ENCODE measurements at places on chromosomes 6 and 20.

DNA sequence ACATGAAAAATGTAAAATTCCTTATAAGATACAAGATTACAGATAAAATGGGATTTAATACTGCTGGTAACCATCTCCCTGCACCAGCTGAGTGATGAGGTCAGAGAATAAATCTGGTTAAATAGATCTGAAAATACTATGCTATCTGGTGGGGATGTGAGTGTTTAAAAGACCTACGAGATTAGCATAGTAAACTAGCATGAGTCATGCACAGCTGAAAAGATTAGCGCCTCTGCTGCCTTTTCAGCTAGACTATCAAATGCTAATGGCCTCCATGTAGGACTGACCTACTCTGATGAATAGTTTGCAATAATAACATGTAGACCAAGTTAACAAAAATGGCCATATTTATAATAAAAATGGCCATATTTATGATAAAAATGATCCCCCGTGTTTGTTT, 553.3 kb downstream of the C6orf118 start:
- DNase-seq = no peak

DNA sequence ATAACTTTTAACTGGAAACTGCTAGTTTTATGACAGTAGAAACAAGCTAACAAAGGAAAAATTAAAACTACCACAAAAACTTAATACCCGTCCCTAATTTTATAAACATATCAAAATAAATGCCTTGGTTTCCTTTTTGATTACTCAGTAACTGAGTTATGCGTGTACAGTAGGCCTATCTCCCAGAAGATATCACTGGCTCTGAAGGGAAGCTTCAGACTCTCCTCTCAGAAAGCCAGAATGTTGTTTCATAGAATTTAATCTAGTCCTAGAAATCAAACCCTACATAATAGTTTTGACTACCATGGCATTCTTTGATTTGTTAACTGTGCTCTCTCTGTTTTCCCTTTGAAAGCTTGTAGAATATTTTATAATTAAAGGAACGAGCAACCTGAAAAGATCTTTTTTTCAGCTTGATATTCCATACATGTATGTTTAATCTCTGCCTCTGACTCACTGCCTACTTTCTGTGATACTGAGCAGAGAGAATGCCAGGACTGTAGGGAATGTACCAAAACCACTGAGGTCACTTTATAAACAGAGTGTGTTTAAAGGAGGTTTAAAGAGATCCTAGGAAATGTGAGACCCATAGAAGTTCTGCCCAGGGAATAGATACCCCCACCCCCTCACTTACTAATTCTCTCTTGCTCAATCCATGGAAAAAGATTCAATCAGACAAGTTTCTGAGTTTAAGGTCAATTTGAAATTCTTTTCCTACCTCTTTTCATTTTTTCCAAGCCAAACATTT, 311.5 kb downstream of the HDGFL1 start:
- no peak for DNase-seq

DNA sequence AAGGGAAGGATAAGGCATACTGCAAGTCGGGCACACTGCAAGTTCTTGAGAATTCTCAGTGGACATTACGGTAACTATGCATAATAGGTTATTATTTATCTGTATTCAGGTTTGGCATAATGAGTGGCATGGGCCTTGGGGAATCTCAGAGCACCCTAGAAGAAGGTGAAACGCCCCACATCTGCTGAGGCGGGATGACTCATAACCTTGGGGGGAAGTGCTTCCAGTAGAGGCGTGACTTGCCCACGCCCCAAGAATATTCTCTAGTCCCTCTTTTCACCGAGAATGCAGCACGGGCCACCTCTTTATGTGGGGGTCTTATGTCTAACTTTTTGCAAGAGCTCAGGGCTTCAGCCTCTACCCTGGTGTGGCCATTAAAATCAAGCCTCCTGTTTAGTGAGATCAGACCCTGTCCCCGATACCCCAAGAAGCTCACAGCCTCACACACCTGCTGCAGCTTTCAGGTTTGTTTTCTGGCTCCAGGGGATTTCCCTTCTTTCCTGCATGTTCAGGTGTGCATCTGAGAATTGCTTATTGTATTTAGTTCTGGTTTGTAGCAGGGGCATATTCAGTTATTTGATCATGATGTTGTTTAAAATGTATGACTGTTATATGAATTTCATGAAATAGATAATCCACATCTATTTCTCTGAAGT, 19.1 kb downstream of the ZFP64 start:
- DNase-seq = no peak

GRCh38 chr6:148250975-148251685, 91.5 kb upstream of the SASH1 start:
- no peak for DNase-seq

- DNase-seq = no peak
Observed at GRCh38 chr20:37421060-37421905, 75.3 kb downstream of the SRC start.

GRCh38 chr6:53300656-53301551, 47.8 kb downstream of the ELOVL5 start:
- no peak for DNase-seq

- DNase-seq = no peak
Observed at GRCh38 chr20:24046888-24047287, 58.3 kb upstream of the GGTLC1 start.

- DNase-seq = no peak
Observed at GRCh38 chr6:142735204-142735603, 209.8 kb downstream of the HIVEP2 start.

DNA sequence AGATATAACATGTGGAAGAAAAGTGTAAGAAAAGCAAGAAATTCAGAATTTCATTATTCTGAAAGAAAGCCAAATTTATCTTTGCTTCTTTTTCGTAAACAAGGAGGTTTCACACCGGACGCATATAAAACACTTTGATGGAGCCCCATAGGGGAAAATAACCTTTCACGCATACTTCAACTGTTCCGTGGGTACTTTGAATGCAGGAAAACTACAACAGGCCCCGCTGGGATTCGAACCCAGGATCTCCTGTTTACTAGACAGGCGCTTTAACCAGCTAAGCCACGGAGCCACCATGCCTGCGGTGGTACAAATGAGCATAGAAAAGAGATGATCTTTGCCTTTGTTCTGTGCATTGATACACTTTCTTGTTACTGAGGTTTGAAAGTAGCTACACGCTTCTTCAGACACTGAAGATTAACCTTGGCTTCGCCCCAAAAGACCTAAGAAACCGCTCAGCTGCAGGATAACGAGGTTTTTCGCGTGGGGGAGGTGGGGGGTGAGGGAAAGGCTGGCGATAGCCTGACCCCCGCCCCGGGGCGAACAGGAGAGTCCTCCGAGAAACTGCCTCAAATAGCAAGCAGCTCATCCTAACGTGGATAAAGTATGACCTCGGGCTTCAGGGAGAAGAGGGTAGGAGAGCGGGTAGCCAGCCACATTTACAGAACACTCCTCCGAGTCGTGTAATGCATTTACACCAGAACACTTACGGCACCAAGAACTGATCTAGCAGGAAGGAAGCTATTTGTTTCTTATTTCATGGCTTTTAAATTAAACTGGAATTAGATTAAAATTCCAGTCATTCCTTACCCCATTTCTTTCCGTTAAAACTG, 5.3 kb upstream of the HMGN4 start:
- DNase-seq = peak; percentile 93

GRCh38 chr6:110338820-110339470, 19.2 kb downstream of the METTL24 start:
- DNase-seq = no peak

- no peak for DNase-seq
Observed at GRCh38 chr6:113591896-113592827, 265.0 kb upstream of the MARCKS start.

GRCh38 chr6:25971187-25971821, 8.7 kb downstream of the TRIM38 start:
- DNase-seq = no peak

DNA sequence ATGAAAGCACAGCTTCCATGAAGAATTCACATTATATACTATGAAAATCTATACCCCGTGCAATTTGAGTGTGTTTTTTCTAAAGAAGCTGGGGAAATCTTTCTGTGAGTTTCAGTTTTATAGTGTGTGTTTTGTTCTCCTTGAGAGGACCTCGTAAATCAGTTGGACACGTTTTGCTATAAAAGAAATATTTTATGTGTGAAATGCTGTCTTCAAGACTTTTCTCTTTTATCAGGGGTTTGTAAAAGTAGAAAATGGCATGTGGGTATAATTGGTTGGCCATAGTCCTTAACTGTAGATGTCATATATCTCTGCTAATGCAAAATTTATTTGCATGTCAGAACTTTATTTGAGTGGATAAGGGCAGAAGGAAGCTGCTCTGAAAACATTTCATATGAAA, 186.2 kb downstream of the CDH4 start:
- no peak for DNase-seq

GRCh38 chr6:41429506-41430504, 94.4 kb downstream of the NCR2 start:
- DNase-seq = no peak

DNA sequence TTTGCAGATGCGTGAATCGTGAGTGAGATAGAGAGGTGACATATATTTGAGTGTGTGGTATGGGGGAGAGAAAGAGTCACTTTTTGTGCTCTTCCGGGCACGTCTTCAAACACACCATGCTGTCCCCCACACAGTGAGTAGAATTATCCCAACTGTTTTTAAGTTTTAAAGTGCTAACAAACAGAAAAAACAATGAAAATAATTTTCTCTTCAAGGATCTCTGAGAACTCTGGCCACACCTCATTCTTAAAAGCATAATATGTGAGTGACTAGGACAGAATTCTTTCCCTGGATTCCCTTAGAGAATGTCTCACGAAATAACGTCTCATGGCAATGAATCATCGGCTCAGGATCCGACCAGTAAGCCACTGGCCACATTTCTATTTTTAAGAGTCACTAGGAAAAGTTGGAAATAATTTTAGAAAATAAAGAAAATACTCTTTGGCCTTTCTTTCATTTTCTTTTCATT, 235.7 kb upstream of the ZNF217 start:
- no peak for DNase-seq

GRCh38 chr6:84172574-84172973, 54.9 kb downstream of the CEP162 start:
- no peak for DNase-seq

- no peak for DNase-seq
Observed at GRCh38 chr20:59471653-59472421, 132.5 kb upstream of the PHACTR3 start.

DNA sequence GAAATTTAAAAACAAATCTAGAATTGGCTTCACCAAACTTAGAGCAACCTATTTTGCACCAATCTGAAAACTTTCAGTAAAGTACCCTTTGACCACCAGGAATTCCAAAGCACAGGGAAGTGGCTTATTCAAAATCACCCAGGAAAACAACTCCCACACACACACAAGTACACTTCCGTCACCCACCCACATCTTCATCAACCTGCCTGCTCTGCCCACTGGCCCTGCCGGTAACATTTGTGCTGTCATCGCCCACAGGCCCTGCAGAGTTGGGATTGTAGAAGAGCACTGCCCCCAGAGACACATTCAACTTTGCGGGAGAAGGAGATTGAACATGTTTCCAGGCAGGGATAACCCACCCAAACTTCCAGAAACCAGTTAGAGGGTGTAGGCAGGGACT, 19.3 kb upstream of the SCML4 start:
- no peak for DNase-seq

DNA sequence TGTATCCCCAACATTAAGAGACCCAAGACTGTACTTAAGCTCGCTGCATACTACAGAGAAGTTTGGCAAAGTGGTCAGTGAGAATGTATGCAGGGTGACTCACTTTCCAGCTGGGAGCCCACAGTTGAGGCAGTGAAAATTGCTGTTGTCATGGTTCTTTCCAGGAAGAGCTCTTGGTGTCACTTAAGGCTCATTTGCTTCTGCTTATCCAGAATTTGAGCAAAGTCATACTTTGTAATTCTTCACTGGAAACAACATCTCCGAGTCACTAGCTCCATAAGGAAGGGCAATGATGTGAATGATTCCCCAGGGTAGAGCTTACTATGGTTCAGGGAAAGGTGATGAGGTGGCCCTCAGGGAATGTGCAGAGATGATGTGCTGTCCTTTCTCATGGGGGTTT, 65.4 kb upstream of the FBXL4 start:
- no peak for DNase-seq

DNA sequence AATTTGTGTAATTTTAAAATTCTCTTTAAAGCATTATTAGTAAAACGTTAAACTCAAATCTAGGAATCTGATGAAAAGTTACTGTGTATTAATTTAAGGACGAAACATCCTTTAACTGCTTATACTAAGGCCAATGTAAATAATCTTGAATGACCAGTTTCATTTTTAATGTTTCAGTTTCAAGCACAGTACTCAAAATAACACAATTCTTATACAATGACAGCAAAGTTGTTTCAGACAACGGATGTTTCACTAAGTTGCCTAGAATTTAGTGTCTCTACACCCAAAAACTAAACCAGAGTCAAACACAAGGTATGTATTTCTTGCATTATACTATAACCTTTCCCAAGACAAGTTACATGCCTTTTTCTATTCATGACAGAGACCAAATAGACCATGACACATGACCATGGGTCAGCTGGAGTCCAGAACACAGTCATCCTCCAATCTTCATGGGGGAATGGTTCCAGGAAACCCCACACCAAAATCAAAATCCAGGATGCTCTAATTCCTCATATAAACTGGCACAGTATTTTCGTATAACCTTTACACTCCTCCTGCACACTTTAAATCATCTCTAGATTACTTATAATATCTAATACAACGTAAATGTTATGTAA, 7.7 kb downstream of the PHIP start:
- DNase-seq = no peak

DNA sequence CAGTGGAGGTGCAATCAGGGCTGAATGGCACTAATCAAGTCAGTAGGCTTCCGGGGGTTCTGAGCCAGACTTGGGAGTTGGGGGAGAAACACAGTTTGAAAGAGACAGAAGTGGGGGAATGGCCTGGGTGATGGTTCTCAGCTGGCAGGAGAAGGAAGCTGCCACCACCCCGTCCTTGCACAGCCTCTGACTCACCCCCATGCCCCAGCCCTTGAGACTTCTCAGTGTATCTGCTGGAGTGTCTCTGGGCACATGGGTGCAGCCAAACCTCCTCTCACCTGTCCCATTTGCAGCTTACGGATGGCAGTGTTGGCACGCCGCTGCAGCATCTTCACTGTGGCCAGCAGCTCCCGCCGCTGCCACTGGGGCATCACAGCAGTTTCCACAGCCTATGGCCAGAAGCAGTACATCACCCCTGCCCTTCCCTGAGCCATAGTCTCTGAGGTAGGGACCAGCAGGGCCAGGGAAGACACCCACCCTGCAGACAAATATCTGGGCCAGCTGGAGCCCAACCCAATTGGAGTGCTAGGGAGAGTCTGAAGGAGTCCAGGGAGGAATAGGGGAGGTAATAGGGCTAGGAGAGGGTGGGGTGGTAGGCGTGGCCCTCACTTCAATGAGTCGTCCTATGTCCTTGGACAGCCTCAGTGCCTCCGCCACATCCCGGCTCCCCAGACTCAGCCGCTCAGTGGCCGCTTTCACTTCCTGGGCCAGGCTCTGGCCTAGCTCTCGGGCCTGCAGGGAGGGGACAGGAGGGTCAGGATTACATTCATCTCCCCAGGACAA, 11.2 kb downstream of the AARS2 start:
- no peak for DNase-seq

DNA sequence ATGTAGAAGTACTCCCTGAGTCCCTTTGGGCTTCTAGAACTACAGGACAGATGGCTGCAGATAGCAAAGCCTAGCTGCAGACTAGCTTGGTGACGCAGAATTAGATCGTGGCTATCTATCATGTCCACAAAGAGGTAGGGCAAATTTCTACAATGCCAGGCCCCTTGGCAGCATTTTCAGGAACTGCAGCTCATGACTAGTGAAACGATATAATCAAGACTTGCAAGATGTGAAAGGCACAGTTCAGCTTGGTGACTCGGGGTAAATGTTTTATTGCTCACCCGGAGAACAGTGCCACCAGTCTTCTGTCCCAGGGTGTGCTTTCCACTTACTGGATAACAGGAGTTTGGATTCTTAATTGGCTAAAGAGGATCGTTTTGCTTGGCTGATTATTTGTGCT, 108.7 kb upstream of the LY86 start:
- no peak for DNase-seq
